Endodermal cell (in vitro differentiated cells): ENCODE measurements at places on chromosomes 7 and 10.

DNA sequence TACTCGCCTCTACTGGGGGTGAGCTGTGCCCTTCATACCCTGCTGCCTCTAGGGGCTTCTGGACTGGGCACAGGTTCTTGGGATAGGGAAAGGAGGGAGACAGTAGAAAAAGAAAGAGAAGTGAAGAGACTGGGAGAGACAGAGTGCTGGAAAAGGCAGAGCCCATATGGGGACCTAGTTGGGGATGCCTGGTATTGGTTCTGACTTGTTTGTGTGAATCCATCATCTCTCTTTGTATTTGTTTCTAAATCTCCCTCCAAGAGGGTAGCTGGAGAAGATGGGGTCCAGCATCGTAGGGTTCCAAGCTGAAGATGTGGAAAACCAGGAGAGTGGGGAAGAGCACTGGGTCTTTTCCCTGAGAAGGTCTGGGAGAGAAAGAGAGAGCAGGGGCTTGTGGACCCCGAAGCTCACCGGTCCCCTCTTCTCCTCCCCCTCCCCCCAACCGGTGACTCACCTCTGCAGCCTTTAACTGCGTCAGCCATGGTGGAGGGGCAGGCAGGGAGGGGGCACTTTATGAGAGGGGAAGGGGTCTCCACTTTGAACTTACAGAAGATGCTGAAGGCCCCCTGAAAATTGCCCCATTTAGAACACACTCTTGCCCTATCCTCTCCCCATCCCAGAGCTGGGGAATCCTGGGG is 3.2 kb upstream of the VGF start:
- DNase-seq: peak; percentile 58

GRCh38 chr7:84100866-84101265 is 93.7 kb downstream of the SEMA3A start:
- DNase-seq: no peak

GRCh38 chr7:84187087-84187805 is 7.3 kb downstream of the SEMA3A start:
- no peak for DNase-seq

DNA sequence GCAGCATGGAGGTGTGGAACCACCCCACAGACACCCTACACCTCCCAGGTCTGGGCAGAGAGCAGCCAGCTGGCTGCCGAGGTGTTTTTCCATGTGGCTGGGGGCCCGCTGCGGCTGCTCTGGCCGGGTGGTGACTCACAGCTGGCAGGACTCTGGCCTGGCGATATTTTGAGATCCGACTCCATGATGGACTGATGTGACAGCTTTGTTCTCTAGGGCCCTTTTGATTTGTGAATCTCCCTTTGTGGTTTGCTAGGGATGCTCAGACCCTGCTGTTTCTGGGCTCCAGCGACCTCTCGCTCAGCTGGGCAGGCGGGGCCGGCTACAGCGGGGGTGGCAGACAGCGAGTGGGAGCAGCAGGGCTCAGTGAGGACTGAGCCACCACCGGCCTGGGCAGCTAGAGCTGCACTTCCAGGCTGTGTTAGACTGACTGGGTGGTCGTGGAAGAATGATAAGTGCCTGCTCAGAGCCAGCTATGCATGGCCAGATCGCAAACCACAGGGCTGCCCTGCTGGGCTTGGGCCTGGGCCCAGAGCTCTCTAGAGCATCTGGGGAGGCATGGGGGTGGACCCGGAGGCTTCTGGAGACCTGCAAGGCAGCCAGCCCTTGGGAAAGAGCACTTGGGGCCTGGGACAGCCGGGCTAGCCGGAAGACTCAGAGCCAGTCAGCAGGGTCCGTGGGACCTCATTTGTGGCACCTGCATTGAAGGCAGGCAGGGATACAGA is 46.2 kb upstream of the GDF10 start:
- peak; percentile 39 for DNase-seq

GRCh38 chr10:77925410-77925794 is 1.2 kb downstream of the DLG5 start:
- no peak for DNase-seq

DNA sequence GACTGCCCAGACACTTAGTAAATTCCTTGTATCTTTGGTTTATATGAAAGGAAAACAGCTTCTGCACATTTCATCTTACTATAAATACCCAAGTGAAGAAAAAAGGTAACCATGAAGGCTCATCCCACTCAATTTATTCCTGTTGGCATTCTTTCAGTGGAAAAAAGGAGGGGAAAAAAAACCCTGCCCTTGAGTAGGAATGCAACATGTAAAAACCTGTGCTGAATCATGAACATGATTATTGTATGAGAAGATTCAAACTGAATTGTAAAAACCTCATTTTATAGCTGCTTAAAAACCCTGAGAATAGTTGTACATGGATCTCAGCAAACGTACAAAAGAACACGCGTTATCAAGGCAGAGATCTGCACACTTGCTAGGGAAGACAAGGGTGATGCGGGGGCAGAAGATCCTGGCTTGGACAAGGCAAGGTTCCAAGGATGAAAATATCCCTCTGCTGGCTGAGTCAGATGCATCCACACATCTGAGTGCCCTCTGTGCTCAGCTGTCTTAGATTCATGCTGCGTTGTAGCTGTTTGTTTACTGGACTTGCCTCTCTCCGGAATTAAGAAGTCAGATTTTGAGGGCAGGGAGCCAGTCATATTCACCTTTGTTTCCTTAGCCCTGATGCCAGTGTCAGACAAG is 658.2 kb downstream of the PARD3 start:
- no peak for DNase-seq

DNA sequence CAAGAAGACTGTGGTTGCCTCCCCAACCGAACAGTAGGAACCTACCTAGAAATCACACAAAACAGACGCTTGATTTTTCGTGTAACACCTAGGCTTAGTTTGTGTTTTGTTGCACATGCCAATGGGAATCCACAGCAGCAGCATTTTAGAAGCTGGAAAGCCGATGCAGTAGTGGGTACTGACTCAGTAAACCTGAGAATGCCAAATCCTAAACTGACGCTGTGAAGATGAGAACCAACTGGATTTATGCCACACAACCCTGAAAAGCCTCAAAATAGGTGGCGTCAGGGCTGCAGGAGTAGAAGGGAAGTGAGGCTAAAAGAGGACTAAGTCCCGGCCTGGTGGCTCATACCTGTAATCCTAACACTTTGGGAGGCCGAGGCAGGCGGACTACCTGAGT is 162.5 kb downstream of the REEP3 start:
- no peak for DNase-seq

- DNase-seq: no peak
These were observed 278.3 kb downstream of the HGF start for GRCh38 chr7:81491573-81491972.

- peak; percentile 39 for DNase-seq
These were observed 4.6 kb downstream of the NET1 start for GRCh38 chr10:5416981-5417380.

- DNase-seq: peak; percentile 84
These were observed 551.7 kb downstream of the GRM8 start for GRCh38 chr7:126700807-126701604.

DNA sequence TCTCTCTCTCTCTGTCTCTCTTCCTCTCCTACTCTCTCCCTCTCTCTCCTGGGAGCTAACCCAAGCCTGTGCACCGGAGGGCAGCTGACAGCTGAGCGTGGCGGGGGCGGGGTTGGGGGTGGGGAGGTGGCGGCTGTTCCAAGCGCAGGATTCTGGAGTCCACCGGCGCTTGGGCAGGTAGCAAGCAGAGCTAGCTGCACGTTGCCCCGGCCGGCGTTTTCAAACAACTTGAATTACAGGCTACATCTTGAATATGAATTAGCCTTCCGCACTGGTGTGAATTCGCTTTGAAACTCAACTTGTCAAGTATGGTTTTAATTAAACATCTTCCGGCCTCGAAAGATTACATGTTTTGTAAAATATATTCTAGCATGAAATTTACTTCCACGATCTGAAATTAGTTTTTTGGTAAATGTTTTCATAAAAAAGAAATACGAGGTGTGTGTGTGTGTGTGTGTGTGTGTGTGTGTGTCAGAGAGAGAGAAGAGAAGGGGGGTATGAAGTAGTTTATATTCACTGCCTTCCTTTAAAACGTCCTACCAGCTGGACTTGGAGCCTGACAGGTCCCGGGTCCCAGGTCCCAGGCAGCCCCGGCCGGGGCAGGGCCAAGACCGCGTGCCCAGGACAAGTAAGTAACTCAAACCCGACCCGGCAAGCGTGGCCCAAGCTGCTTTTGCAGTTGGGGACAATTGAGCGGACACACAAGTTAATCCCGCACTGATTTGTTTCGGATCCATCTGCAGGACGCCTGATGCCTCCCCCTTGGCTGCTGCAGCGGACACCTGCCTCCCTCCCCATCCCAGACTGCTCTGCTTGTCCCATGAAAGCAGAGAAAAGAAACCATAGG is 9.0 kb upstream of the DLX6 start:
- DNase-seq: peak; percentile 78

DNA sequence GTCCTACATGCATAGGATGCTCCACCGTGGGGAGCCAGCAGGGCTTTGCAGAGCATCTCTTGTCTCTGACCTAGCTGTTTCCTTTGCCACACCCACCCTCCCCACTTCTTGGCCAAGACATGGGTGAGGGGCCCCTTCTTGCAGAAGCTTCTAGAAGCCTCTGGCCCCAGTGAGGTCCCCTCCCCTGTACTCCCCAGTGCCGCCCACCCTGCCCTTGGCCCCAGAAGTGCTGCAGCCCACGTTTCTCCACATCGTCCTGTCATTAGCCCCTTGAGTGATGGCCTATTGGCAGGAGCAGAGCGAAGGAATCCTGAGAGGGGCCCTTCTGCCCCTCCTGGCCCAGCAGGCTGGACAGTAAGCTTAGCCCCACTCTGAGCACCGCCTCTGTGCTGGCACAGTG is 43.7 kb downstream of the ALOX5 start:
- no peak for DNase-seq

GRCh38 chr10:15180736-15181135 is 12.2 kb upstream of the NMT2 start:
- no peak for DNase-seq

- DNase-seq: no peak
These were observed 649.1 kb downstream of the TNS3 start for GRCh38 chr7:46932676-46933424.

- DNase-seq: peak; percentile 35
These were observed 139.4 kb downstream of the GFRA1 start for GRCh38 chr10:116133634-116134033.

DNA sequence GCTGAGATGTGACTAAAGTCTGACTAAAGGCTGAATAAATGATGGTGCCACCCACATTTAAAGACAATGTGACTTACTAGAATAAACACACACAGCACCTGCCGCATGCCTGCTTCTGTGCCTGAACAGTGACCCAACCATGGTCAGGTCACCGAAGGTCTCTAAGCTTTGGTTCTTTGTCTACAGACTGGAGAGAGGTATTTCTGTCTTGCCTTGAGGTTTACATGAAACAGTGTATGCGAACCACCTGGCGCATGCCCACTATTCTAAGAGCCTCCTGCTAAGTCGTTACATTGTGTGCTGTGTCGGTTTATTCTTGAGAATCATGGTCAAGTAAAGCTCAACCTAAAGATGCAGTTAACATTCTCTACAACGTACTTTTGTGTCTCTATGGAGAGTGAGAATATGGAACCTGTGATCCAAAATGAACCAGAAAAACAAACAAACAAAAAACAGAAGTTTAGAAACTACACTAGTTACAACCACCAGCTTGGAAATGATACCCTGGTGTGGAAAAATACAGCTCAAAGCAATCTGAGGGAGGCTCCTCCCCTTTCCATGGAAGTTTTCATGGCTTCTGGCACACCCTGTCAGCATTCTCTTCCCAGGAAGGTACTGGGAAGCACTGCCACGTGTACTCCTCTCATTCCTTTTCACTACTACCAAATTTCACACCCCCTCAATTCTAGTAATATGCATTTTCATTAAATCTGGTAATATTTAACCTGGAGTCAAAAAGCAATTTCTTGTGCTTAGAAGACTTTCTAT is 40.0 kb downstream of the VOPP1 start:
- no peak for DNase-seq

DNA sequence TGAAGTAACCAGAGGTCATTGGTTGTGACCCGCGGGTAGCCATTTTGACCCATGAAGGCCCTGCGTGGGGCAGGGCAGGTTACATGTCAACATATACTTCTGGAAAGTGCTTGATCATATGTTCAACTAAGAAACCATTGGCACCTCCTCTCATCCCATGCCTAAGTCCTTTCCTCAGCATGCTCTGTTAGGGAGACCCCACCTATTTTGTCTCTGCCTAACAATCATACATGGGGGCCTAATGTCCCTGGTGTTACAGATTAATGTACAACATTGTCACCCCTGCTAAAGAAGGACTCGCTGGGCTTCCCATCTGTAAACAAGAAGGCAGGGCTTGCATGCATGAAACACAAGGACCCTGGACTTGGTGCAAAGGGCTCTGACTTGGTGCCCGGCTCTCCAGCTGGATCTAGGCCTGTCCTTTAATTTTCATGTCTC is 133.7 kb upstream of the TNS3 start:
- DNase-seq: no peak

- no peak for DNase-seq
These were observed 43.1 kb downstream of the CARD11 start for GRCh38 chr7:3000566-3000965.

GRCh38 chr7:50795253-50795652 is 12.6 kb upstream of the GRB10 start:
- peak; percentile 38 for DNase-seq

GRCh38 chr7:52555805-52556204 is 479.6 kb upstream of the POM121L12 start:
- no peak for DNase-seq

GRCh38 chr7:19798986-19799385 is 25.6 kb upstream of the TMEM196 start:
- DNase-seq: no peak

GRCh38 chr10:20415684-20416083 is 481.4 kb downstream of the NEBL start:
- DNase-seq: no peak

DNA sequence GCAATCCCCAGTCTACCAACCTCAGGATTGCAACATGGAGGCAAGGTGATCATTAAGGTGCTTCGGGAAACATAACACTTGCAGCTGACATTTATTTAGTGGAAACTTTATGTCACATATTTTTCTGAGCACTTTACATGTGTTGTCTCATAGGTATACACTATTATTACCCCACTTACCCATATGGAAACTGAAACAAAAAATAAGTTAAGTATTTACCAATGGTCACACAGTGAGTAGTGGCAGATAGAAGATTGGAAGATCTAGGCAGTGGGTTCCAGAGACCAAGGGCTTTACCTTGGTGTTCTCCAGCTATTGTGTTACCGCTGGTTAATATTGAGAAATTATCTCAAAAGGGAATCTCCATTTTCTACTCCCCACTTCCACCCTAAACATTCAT is 1279.1 kb upstream of the SORCS1 start:
- no peak for DNase-seq

DNA sequence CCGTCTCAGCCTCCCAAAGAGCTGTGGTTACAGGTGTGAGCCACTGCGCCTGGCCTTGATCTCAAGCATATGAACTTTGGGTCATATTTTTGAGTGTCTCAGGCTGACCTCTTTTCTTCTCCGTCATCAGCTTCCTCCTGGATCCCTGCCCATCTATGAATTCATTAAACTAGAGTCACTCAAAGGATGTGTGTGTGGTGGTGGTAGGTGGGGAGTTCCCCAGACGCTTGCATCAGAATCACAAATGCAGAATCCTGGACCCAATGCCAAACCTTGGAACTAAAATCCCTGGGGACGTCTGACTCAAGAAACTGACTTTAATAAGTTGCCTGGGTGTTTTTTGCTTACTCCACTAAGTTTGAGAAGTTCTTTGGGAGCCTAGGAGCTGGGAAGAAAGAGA is 6.7 kb upstream of the CREB5 start:
- DNase-seq: no peak
